HTR-8/SVneo (cell line): ENCODE measurements at places on chromosomes 4 and X.

DNA sequence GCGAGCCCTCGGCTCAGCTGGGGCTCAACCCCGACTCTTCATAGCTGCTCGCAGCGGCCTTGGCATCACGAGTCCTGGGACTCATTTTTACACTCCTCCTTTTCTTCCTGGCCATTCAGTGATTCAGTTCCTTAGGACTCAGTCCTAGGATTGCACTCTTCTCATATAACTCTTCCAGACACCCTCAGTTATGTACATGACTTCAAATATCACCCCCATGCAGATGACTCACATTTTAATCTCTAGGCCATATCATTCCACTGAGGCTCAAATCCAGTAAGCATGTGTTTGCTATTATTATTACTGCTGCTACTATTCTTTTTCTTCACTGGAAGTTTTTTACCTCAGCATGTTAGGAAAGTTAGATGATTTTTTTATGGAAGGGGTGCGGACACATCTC lies 14.4 kb downstream of the ITGB1BP2 start:
- peak; percentile 56 for DNase-seq

- peak; percentile 19 for DNase-seq
Measured at GRCh38 chr4:88008122-88008742, 797 bp downstream of the PKD2 start.

DNA sequence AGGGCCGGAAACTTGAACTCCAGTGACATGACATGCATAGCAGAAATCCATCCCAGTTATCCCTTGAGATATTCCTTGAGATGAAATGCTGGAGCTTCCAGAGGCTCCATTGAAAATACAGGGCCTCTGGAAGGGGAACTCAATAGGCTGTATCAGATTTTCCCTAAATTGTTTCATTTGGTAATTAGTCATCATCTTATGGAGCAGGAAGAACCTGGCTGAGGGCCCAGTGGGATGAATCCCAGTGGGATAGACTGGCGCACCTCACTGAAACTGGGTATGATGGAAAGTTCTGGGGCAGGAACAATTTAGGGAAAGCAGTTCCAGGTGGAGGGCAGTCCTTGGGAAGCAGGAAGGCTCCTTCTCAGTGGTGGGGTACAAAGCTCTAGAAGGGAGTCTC lies 307.8 kb upstream of the DIPK2B start:
- DNase-seq: no peak

- DNase-seq: no peak
Measured at GRCh38 chrX:149531599-149531998, 9.2 kb upstream of the EOLA1 start.

GRCh38 chr4:146633471-146633800 lies 5.3 kb upstream of the POU4F2 start:
- no peak for DNase-seq

DNA sequence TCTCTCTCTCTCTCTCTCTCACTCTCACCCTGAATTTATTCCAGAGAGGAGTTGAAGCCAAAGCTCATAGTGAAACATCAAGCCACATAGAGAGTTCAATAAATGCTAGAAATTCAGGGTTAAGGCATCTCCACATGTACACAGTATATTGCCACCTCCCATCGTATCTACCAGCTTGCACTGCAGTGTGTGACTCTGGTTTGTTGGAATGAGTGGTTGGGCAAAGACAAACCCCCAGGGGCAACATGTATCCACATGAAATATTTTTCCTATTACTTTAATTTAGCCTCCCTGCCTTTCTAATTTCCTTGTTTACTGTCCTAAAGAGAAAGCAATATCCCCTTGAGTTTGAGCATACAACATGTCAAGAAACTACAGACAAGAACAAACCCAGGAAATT lies 247.3 kb downstream of the SPATA18 start:
- no peak for DNase-seq

DNA sequence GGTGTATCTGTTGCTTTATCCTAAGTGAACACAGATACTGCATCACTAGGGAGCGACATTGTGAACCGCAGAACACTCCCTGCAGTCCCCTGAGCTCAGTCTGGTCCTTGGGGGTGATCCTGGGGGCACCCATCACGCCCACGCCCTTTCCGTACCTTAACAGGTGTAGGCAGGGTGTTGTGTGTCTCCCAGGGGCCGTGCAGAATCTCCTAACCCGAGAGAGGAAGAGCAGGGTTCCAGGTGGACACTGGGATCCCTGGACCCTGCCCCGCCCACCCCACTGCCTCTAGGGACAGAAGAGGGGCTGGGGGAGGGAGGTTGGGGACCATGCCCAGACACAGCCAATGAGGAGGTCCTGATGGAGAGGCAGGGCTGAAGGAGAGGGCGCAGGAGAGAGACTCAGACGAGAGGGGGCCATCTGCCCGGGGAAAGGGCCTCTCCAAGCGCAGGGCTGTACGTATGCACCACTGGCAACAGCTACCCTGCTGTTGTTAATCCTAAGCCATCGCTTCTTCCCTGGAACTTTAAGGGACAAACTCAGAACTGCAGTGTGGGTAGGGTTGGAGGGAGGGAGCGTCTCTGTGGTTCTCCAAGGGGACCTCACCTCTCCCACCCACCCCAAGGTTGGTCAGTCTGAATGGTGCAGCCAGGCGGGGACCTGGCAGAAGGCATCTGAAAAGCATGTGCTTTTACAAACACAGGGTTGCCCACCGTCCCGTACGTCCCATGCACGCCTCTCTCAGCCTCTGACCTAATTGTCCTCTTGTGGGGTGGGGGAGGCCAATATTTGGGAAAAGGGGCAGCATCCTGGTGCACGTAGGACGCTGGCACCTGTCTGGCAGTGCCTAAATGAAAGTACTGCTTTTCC lies 2.5 kb downstream of the P2RY8 start:
- no peak for DNase-seq

GRCh38 chr4:2950221-2950989 lies 12.8 kb downstream of the NOP14 start:
- no peak for DNase-seq

DNA sequence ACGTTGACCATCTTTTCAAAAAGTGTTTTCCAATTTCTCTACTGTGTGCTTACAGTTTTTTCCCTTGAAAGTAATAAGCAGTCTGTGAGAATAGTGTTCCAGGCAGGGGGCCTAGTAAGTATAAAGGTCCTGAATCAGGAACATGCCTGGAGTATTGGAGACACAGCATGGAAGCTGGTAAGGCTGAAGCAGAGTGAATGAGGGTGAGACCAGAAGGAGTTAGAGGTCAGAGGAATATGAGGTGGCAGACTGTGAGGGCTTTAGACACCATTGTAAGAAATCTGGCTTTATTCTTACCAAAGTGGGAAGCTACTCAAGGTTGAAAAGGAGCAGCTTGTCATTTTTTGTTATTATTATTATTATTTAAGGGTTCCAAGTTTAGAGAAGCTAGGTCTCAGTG lies 107.4 kb downstream of the CT47B1 start:
- no peak for DNase-seq

DNA sequence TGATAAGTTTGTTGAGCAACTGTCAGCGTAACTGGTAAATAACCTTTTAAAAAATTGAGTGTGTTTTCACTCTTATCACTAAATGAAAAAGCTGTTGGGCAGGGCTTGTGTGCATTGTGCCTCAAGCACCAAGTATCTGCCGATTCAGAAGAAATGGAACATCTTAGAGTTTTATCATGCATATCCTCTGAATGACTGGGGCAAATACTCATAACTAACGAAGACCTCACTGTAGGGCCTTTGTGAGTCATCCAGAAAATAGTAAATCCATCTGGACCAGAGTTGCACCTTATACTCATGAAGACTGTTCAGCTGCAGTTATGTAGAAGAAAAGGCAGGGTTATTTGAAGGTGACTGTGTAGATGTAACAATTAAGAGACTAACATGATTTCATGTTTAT lies 222.1 kb downstream of the CAMK2D start:
- DNase-seq: peak; percentile 2

- no peak for DNase-seq
Measured at GRCh38 chr4:30399476-30399875, 320.7 kb upstream of the PCDH7 start.

DNA sequence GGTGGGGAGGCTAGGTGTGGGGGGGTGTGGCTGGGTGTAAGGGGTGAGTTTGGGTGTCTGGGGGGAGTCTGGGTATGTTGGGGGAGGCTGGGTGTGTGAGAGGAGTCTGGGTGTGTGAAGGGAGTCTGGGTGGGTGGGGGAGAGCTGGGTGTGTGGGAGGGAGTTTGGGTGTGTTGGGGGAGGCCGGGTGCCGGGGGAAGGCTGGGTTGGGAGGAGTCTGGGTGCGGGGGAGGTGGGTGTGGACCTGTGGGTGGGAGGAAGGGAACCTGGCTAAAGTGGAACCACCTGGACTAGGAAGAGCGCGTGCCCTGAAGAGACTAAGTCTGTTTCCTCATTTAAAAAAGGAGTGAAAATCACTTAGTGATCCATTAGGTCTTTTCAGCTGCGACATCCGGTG lies 18.3 kb downstream of the SPON2 start:
- DNase-seq: no peak

- no peak for DNase-seq
Measured at GRCh38 chrX:131828482-131828881, 194.6 kb upstream of the STK26 start.

DNA sequence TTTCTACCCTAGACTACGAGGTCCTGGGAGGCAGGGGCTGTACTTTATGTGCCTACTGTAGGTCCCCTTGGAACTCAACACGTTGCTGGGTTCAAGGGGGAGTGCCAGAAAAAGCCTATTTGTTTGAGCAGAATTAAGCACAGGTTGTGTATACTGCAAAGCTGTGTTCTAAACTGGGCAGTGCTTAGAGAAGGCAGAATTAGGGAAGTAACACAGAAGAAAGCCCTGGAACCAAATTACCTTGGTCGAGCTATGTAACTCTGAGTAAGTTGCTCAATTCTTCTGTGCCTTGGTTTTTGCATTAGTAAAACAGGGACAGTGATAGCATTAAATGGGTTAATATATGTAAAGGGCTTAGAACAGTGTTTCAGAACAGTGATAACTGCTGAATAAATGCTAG lies 245.0 kb upstream of the SFRP2 start:
- DNase-seq: no peak

GRCh38 chr4:133096972-133097371 lies 52.1 kb upstream of the PCDH10 start:
- DNase-seq: no peak

DNA sequence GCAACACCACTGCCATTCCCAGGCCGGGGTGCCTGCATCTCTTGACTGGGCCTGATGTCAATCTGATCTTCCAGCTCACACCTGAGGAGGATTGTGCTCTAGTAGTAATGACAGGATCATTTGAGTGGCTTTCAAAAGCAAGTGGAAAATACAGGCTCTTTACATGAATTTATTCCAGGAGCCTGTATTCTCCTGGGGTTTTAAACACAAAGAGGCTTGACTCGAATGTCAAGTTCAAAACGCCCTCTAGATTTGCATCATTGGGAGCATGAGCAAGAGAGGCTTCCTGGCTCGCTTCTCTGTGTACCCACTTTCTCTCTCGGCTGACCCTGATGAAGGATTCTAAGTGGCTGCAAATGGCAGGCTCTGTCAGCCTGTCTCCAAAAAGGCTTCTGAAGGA lies 199.5 kb upstream of the PUDP start:
- no peak for DNase-seq

- no peak for DNase-seq
Measured at GRCh38 chrX:57417827-57418226, 131.3 kb downstream of the FAAH2 start.

DNA sequence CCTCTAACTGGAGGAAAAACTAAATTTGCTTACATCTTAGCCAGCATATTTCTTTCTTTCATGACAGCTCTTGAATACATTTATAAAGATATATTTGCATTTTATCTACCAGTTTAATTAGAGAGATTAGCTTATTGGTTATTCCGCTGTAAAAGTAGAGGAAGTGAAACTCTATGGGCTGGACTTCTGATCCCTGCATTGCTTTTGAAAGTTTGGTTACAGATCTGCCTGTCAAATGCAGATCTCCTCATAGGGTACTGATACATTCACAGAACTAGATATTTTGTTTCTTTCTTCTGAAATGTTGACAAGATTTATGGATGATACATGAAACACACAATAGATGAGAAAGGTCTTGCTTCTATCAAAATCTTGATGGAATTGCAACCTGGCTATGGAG lies 581.4 kb upstream of the AADAT start:
- no peak for DNase-seq

DNA sequence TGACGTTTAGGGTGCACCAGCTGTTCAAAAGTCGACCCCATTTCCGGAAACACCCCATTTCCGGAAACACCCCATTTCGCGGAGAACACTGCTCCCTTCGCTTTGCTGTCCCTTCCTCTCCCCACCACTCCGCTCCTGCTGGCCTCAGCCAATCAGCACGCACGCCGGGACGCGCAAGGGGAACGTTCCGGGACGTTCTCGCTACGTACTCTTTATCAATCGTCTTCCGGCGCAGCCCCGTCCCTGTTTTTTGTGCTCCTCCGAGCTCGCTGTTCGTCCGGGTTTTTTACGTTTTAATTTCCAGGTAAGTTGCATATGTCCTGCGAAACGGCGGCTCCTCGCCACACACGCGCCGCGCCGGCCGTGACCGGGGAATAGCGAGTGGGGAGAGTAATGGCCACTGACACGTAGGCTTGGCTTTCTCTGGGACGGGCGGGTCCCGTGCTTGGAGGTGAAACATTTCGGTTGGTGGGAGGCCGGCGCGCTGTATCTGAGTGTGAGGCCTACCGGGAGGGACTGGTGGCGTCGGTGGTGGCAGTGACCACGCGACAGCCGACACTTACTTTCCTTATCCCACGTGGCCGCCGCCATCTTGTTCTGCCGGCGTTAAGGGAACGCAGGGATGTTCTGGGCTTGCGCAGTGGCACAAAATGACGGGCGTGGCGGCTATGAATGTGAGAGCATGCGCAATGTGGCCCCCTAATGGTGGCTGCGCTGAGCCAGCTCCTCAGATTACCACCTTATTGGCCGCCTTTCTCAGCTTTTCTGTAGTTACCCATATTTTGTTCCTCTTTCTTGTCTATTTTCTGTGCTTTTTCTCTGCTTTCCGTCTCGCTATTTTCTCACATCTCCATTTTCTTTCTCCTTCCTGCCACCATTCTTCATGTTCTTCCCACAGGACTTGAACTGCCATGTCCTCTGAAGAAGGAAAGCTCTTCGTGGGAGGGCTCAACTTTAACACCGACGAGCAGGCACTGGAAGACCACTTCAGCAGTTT lies at the start of gene RBM3:
TSS of gene RBM3 (plus strand) at position 215 of the 997 bp plus-strand sequence. CDS start at position 912, 697 bp downstream.
- DNase-seq: peak; percentile 83

DNA sequence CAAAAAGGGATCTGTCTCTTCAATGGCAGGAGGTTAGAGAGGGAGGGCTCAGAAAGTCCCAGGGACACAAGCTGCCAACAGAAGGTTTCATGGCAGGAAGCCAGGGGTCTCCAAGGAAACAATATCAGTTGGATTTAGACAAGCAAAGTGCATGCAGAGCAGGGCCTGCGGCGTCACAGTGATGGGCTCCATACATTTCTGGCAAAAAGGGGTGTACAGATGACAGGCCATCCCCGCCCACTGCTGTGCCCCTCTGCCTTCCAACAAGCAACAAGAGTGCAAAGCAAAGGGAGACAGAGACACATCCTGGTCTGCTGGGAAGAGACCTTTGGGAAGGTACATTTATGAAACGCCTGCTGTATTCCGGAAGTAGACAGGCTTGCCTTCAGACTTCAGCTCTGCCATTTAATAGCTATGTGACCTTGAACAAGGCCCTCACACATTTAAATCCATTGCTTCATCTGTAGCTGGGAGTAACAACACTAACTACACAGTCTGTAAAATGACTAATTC lies 121.2 kb downstream of the AFAP1 start:
- no peak for DNase-seq

- no peak for DNase-seq
Measured at GRCh38 chr4:72209600-72209999, 177.8 kb downstream of the NPFFR2 start.
